Heart left ventricle (tissue), 16 donors: ENCODE measurements at places on chromosomes 13 and 19.

DNA sequence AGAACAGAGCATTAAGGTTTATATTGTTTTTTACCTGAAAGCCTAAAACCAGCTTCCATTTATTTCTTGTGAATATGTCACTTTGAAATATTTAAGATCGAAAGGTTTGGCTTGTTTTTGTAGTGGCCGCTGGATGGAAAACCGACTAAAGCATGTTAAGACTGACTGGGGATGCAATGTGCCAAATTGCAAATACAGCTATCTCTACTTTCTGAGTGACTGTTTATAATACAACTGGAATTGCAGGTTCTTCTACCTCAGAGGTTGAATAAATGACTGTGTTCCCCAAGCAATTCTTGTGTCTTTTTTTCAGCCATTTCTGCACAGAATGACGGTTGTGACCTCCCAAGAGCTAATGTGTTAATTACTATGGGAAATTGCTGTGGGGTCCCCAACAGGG is 50.0 kb upstream of the TMTC4 start:
- DNase-seq, result no peak

- no peak for DNase-seq
Observed at GRCh38 chr13:37448153-37448552, 150.4 kb downstream of the POSTN start.

DNA sequence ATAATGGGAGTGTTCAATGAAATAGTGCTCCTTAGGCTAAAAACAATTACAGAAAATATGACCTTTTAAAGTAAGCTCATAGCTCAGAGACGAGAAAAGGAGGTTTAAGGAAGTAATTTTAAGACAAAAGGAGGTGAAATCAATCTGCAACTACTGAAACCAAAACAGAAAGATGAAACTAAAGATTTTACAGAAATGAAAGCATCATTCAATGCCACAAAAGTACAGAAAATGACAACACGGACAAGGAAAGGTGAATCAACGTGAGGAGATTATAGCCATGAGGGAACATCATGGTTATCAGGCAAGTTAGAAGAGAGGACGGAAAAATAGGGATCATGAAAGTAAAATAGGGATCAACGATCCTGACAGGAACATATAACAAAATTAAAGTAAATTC is 745.2 kb downstream of the PCDH17 start:
- no peak for DNase-seq

- DNase-seq, result no peak
Observed at GRCh38 chr13:112638157-112638750, 50.3 kb upstream of the TUBGCP3 start.

GRCh38 chr19:13795595-13796300 is 505 bp downstream of the ZSWIM4 start:
- DNase-seq, result peak; percentile 33

DNA sequence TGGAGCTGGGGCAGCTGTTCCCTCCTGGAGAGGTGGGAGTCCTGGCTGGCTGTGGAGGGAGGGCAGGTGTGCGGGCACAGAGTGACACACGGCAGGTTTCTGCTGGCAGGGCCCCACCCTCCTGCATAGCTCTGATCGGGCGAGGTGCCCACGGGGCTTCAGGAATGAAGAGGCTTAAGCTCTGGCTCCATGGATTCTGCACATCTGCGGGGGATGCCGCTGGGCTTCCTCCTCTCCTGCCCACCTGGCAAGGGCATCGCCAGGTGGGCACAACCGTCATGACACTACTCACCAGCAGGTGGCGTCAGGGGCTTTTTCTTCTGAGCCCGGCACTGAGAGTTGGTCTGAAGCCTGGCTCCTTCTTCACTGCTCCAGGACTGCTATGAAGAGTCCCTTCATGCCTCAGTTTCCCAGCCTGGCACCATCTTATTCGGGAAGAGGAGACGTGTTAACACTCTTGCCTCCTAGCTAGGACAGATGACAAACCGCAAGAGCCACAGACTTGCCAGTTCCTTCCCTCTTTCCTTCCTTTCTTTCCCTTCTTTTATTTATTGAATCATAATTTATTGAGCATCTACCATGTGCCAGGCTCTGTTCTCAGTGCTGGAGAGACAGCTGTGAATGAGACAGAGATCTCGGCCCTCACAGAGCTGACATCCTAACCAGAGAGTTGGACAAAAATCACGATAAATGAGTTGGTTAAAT is 15.2 kb upstream of the PAK4 start:
- DNase-seq, result no peak

GRCh38 chr19:13974073-13974472 is 21.8 kb downstream of the DCAF15 start:
- no peak for DNase-seq

DNA sequence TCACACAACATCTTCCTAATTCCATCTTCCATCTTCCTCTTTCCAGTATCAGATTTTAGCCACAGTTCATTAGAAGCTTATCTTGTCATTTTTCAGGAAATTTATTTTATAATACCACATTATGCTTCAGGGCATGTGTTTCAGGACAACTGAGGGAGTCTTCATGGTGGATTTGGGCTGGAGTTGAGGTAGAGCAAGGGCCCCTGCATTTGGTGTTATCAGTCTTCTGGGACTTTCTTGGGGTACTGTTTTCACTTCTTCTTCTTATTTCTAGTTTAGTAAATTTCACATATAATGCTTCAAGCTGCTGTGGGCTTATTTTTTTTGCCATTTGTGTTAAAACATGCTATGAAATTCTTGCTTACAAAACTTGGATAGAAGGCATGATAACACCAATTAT is 188.7 kb downstream of the LHFPL6 start:
- DNase-seq, result no peak

DNA sequence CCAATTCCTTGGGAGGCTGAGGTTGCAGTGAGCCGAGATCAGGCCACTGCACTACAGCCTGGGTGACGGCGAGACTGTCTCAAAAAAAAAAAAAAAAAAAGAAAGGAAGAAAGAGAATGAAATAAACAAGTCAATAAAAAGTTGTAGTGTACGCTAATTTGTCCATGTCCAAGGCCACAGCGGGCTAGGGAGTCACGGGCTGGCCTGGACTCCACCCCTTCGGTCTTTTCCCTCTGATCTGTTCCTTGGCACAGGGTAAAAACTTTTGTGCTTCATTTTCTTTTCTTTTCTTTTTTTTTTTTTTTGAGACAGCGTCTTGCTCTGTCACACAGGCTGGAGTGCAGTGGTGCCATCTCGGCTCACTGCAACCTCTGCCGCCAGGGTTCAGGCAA is 19.4 kb upstream of the MKNK2 start:
- DNase-seq, result no peak

- DNase-seq, result peak; percentile 83
Observed at GRCh38 chr19:48819366-48819816, 8.6 kb upstream of the BCAT2 start.

DNA sequence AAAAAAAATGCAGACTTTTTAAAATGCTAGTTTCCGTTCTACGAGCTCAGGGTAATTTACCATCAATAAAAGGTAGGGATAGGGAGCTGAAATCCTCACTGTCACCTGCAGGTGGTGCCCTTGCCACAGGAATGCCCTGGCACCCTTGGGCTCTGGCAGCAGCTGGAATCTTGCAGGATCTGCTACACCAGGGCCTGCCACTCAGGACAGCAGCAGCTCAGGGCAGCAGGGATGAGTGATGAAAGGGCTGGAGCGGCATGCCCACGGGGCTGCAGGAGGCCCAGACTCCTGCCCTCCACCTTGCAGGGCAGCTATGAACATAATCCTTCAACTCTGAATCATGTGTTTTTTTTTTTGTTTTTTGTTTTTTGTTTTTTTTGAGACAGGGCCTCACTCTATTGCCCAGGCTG is 54.0 kb downstream of the GNG7 start:
- DNase-seq, result peak; percentile 72

GRCh38 chr19:55471266-55471665 is 5.2 kb upstream of the ZNF628 start:
- no peak for DNase-seq

GRCh38 chr13:24269821-24270220 is 39.6 kb upstream of the C1QTNF9 start:
- no peak for DNase-seq

- no peak for DNase-seq
Observed at GRCh38 chr13:73938372-73939070, 195.7 kb downstream of the KLF12 start.

DNA sequence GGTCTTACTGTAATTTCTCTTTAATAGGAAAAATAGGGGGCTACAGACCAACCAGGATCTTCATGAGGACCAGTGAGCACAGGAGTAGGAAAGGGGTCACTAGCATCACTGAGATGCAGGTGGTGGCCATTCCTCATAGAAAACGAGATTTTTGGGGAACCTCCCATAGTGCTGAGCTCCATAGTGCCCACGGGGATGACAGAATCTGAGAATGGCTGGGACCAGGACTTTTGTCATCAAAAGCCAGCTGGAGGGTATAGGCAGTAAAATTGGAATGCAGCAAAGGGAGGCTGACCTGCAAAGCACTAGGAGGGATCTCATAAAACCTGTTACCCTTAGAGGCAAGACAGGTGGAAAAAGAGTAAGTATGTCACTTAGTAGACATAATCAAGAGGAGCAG is 28.4 kb upstream of the CEACAM21 start:
- DNase-seq, result no peak

DNA sequence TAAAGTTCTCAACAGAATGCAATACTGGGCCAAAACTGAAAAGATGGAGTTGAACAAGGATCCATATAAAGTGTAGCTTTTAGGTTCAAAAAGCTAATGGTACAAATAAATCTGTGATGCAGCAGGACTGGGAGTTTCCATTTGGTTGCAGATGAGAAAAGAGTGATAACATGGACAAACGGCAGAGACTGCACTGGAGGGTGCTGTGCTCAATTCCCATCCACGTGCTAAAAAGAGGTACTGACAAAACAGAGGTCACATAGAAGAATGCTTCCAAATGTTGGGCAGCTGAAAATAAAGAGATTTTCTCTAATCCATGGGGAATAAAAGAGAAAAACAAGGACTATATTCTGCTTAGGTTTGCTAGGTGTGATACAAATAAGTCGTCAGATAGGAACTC is 461.6 kb downstream of the LIG4 start:
- DNase-seq, result no peak

DNA sequence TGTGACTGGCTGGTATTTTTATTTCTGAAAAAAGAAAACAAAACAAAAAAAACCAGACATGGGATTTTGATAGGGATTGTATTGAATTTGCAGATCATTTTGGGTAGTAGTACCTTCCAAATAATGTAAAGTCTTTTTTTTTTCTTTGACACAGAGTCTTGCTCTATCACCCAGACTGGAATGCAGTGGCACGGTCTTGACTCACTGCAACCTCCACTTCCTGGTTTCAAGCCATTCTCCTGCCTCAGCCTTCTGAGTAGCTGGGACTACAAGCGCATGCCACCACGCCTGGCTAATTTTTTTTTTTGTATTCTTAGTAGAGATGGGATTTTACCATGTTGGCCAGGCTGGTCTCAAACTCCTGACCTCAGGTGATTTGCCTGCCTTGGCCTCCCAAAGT is 4.2 kb downstream of the ZNF101 start:
- no peak for DNase-seq

DNA sequence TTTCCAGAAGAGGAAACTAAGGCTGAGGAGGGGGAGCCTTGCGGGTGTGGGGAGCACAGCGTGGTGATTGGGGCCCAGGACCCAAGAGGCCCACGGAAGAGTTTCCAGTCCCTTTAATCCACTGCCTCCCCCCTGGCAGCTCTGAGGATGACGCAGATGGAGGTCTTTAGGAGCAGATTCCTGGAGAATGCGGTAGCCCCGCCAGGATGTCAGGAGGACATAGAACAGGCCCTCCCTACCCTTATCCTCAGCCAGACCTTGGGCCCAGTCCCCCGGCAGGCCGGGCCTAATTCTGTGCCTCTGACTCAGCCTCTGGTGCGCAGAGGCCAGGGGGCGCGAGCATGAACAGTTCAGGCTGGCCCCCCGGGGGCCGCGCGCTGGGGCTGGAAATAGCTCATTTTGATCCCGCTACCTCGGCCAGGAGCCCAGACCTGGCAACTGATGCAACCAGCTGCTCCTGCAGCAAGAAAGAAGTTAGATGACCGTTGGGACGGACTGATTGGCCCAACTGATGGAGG is 461 bp upstream of the HSPB6 start:
- DNase-seq, result peak; percentile 92

GRCh38 chr19:52351512-52351911 is 15.5 kb downstream of the ZNF610 start:
- DNase-seq, result no peak

DNA sequence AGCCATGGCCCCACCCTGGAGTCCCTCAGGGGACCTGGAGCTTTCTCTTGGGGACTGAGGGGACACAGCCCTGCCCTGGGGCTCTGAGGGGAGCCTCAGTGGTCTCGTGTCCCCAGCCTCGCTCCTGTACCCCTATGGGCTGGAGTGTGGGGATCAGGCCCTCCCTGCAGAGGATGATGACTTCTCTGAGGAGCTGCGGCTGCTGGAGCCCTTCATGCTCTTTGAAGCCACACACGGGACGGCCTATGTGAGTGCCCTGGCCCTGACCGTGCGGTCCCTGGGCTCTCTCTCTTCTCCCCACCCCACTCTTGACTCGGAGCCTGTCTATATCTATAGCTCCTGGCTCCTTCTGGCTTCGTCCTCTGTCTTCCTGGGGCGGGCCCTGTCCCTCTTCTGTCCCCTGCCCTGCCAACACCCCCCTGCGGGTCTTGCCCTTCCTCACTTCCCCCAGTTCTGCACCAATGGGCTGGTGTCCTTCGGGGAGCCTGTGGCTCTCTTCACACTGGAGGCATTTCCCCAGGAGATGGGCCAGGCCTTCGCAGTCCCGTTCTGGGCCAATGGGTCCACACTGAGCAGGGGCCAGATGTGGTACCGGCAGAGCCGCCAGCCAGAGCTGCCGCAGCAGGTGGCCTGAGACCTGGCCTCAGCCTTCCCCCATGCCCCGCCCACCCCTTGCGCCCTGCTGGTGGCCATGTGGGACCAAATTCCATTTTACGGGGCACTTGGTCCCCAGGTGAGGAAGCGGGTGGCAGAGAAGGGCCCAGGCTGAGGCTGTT is 33.1 kb downstream of the HPN start:
- DNase-seq, result peak; percentile 33

GRCh38 chr19:45768655-45768983 is 433 bp downstream of the SIX5 start:
- DNase-seq, result peak; percentile 76

GRCh38 chr13:25977216-25977615 is 74.6 kb downstream of the SHISA2 start:
- DNase-seq, result no peak

DNA sequence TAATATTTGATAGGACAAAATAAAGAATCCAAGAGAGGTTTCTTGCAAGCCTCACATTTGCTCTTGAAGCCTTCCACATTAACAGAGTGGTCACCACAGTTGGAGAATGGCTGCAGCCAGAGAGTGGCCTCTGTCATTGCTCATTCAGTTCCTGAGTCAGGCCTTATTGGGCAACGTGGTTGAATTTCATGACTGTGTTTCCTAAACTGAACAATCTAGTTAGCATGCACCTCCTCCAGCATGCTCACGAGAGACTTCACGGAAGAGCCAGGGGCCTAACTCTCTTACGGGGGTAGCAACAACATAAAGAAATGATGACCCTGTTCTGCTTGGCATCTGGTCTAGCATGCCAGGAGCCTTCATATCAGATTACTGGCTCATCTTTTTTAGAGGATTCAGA is 9.6 kb upstream of the UBL3 start:
- DNase-seq, result no peak

DNA sequence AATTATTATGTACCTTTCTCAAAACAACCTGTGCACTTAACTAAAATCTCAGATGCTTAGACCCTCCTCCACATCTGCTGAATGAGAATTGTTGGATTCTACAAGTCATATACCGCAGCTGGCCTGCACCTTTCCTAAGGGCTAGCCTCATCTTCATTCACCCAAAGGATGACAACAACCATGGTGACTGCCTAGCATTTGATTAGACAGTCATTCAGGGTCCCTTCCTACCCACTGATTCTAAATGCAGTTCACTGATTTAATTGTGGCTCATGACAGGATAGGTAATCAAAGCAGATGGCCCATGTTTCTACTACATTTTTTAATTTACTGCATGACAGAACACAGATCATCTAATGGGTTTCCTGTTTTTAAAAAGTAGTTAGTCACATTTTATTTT is 551.9 kb upstream of the SLC10A2 start:
- DNase-seq, result no peak
